ENCODE measurements at places on chromosomes 16 and 17.

DNA sequence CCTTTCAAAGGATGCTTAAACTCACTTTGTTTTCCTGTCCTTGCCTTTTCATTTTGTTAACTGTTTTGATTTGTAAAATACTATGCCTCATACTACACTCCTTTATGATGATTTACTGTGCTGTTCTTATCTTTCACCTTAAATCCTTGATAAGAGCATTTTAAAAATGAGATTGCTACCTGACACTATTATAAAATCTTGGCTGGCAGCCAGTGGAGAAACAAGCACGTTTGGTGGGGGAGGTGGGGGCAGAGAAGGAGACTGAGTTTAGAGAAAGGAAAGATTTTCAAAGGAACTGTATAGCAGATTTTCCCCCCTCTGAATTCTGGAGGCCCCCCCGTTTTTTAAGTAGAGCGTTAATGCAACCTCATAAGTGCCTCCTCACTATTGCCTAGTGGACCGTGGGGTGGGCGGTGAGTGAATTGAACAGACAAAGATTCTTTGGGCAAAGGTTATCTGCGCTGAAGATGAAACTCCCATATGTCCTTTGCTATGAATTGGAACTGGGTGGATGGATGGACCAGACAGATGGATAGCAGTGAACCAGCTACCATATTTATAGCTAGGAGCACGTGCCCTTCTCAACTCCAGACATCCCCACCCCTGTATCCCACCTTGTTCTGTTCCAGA, 200.2 kb downstream of the CCDC182 start:
- DNase-seq = no peak

- no peak for DNase-seq
Observed at GRCh38 chr17:51200295-51200694, 34.1 kb downstream of the NME2 start.

- DNase-seq = no peak
Observed at GRCh38 chr17:52147431-52147830, 11.1 kb downstream of the CA10 start.

DNA sequence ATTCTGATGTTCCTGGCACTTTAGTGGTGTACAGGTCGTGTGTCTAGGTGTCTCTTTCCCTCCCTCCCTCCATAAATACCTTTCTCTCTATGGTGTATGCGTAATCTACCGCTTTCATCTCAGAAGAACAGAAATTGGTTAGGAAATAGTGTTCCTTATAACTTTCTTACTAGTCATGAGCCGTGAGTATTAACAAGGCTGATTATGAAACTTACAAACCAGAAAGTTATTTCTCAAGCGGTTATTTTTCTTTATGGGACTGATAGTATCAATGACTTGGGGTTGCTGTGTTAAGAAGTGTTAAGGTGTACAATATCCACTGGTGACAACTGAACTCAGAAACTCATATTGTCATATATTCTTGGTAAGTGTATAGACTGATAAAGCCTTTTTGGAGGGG, 13.2 kb upstream of the MYH11 start:
- DNase-seq = no peak

GRCh38 chr16:9932919-9933653, 249.1 kb downstream of the GRIN2A start:
- no peak for DNase-seq

GRCh38 chr17:62706598-62707424, 79.3 kb downstream of the MRC2 start:
- DNase-seq = no peak

GRCh38 chr16:55421226-55421625, 57.8 kb upstream of the MMP2 start:
- DNase-seq = no peak

Data from activated gamma-delta T cell treated with anti-CD3 and anti-CD28 coated beads, Interleukin-2, amount 50 U/mL, for 16 hours (primary cell).